Kidney glomerular epithelial cell (primary cell): ENCODE measurements at places on chromosomes 11 and 22.

DNA sequence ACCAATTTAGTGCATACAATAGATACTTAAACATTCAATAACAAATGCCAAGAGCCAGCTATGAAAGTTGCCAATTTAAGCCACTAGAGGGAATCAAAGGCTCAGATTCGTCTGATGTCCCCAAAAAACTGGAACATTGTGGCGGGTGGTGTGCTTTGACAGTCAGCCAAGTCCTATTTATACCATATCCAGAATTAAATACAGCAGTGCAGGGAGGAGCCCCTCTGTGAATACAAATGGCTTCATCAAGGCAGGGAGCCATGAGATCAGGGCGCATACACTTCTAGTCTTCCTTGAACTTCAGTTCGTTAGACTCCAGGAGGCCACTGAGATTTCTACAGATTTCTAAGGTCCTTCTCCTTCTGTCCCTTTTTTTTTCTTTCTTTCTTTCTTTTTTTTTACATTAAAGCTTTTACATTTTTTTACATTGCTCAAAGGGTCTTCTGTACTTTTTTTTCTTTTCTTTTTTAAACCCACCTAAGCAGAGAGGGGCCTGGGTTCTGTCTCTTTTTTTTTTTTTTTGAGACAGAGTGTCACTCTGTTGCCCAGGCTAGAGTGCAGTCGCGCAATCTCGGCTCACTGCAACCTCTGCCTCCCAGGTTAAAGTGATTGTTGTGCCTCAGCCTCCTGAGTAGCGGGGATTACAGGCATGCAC is 41.5 kb upstream of the HSPA8 start:
- peak; percentile 55 for DNase-seq

DNA sequence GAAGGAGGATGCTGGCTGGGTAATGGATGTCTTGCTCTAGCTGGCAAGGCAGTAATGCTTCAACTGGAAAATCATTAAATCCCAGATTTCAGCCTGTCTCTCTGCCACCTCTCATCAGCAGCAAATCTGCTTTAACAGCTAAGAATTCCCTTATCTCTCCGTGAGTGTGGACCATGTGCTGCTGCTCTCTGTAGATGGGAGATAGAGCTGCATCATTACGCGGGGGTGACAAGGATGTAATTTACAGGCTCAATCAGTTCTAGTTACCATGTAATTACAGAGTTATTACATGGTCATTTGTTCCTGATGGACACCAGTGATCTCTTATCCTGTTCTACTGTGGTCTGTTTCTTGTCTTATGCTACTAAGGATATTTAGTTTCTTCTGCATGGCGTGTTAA is 665.4 kb downstream of the NTM start:
- no peak for DNase-seq

- no peak for DNase-seq
Measured at GRCh38 chr11:11657218-11657955, 35.6 kb upstream of the GALNT18 start.

GRCh38 chr22:49827853-49828598 is at the start of gene BRD1:
Gene BRD1, minus strand, starts transcription at chr22:49827873. Its CDS starts 3,556 bp downstream, at chr22:49824317.
- peak; percentile 16 for DNase-seq

- DNase-seq: no peak
Measured at GRCh38 chr11:110467556-110467955, 37.8 kb downstream of the FDX1 start.

GRCh38 chr22:20238536-20238900 is 29.6 kb downstream of the RTN4R start:
- no peak for DNase-seq

GRCh38 chr11:58059007-58059350 is 28.2 kb downstream of the OR6Q1 start:
- DNase-seq: peak; percentile 92

GRCh38 chr11:59802639-59803176 is 7.9 kb downstream of the MRPL16 start:
- DNase-seq: peak; percentile 71

GRCh38 chr11:90747057-90747456 is 524.2 kb upstream of the CHORDC1 start:
- DNase-seq: peak; percentile 92

DNA sequence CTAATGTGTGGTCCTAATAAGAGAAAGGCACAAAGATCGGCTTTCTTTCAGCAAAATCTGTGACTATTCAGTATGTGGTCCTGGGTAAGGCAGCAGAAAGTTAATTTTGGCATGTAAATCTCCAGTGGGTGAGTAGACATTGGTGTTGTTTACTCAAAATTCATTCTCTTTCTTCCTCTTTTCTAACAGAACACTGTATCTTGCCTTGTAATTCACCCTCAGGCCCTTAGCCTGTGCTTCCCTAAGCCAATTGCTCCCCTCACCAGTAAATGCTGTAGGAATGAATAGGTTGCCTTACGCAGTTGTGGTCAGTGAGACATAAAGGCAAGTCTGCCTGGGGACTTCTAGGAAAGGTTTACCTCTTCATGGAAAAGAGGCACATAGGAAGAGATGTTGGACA is 49.9 kb upstream of the PDE3B start:
- no peak for DNase-seq

DNA sequence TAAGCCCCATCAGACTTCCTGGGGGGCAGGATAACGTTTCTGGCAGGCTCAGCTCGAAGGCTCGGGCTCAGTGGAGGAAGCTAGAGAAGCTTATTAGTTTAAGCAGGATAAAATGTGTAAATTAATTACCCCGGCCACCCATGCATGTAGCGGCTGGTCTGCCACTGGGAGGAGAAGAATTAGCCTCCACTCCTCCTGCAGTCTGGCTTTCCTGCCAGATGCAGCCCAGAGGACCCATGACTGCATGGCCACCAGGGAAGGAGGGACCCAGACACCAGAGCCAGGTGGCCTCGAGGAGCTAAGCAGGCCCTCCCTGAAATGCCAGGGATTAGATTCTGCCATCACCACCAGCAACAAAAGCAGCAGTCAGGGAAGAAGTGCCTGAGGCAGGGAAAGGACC is 32.3 kb downstream of the TRIM29 start:
- no peak for DNase-seq

GRCh38 chr22:39381930-39382329 is 17.6 kb upstream of the TAB1 start:
- no peak for DNase-seq

- peak; percentile 25 for DNase-seq
Measured at GRCh38 chr11:64998690-64999431, 2.1 kb upstream of the BATF2 start.

GRCh38 chr11:73242251-73243092 is 24.4 kb downstream of the P2RY2 start:
- DNase-seq: peak; percentile 79

DNA sequence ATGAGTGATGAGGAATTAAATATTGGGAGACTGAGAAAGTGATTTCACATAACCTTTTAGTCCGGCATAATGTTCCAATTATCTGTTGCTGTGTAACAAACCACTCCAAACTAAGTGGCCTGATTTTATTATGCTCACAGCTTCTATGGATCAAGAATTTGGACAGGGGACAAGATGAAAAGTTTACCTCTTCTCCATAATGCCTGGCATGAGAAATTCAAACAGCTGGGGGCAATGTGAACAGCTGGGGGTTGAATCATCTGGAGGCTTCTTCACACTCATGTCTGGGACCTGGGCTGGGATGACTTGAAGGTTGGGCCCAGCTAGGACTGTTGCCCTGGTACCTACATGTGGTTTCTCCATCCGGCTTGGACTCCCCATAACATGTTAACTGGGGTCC is 99.4 kb upstream of the DRD2 start:
- DNase-seq: no peak

DNA sequence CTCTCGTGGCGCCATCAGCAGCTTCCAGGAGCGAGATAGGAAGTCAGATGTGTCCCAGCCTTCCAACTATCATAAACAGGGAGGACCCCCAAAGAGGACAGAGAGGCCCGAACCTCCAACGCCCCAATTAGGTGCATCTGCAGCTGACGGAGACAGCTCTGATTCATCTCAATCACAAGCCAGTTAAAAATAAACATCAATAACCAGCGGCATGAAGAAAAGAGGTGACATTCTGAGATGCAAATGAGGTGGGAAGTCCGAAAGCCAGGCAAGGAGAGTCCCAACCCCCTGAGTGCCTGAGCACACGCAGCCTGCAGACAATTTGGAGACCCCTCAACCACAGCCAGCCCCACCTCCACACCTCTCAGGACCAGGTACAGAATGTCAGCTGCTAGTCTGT is 28.1 kb upstream of the IGSF9B start:
- DNase-seq: no peak

GRCh38 chr22:46902436-46902835 is 140.0 kb downstream of the TBC1D22A start:
- DNase-seq: no peak

GRCh38 chr11:103637295-103637694 is 399.1 kb upstream of the DDI1 start:
- no peak for DNase-seq

- DNase-seq: no peak
Measured at GRCh38 chr11:67465189-67465510, 3.9 kb downstream of the TMEM134 start.

- no peak for DNase-seq
Measured at GRCh38 chr11:47327025-47327424, 25.5 kb downstream of the MYBPC3 start.

DNA sequence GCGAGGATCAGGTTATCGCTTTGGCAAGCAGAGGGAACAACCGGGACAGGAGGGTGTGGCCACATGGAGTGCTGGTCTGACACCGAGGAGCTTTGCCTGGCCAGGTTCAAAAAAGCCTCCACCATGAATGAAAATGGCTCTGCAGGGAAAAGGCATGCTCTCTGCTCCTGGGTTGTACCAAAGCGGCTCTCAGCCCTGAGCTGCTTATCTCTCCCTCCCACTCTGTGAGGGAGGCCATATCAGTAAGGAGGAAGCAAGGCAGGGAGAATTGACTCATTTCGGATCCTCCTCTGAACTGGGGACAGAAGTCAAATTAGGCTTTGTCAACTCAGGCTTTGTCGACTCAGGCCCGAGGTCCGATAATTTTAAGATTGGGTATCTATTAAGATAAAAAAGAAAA is 82.9 kb upstream of the CRTAM start:
- no peak for DNase-seq
